Inflammatory macrophage (primary cell): ENCODE measurements at places on chromosomes 12 and 14.

- no peak for DNase-seq
Measured at GRCh38 chr12:55227643-55228042, 6.8 kb downstream of the OR10A7 start.

- DNase-seq = peak; percentile 81
Measured at GRCh38 chr12:8629486-8630033, 16.9 kb upstream of the AICDA start.

DNA sequence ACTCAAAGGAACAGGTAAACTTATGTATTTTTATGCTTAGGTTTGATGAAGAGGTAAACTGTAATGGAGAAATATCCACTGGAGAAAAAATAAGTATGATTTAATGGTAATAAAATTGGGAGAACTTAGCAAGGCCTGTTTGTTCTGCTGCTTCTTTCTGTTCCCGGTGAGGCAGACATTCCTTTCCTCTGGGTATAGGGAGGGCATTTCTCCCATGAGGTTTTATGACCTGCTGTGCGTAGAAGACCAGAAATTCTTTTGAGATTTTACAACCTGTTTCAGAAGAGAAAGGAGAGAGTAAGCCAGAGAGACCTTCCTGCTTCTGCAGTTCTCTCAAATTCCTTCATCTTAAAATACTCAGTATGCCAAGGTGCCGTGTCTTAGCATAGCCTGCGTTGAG lies 139.4 kb upstream of the RMST start:
- no peak for DNase-seq

GRCh38 chr12:28023156-28023887 lies 50.8 kb upstream of the PTHLH start:
- DNase-seq = no peak

- DNase-seq = no peak
Measured at GRCh38 chr14:34489324-34489723, 27.3 kb upstream of the SPTSSA start.

DNA sequence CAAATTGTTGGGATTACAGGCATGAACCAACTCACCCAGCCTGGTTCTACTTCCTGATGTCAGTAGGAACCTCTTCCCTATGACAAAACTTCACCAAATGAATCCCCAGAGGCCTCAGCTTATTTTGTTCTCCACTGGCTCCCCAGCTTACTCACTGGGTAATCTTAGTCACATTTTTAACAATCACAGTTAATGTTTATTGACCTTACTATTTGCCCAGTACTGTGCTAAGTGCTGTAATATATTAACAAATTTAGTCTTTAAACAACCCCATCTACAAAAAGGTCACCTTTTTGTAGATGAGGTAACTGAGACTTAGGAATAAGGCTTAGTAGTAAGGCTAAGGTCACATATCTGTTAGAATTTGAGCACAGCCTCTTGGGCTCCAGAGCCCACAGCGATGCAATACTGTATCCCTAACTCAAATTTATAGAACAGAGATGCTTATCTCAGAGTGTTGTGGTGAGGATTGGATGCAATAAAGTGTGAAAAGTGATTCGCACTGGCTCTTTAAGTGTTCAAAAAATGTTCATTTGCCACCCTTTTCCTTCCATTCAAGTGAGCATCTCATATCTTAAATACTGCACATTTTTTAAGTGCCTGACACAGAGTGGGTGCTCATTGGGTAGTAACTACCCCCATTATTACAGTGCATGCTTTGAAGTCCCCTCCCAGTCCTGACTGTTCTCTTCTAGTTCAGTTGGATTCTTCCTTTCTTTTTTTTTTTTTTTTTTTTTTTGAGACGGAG lies 146.4 kb upstream of the ARHGAP5 start:
- DNase-seq = no peak

- DNase-seq = no peak
Measured at GRCh38 chr12:92063641-92064040, 82.0 kb downstream of the BTG1 start.

- DNase-seq = no peak
Measured at GRCh38 chr12:101828463-101829196, 2.1 kb downstream of the GNPTAB start.

- DNase-seq = no peak
Measured at GRCh38 chr12:29425722-29426121, 44.8 kb upstream of the ERGIC2 start.

DNA sequence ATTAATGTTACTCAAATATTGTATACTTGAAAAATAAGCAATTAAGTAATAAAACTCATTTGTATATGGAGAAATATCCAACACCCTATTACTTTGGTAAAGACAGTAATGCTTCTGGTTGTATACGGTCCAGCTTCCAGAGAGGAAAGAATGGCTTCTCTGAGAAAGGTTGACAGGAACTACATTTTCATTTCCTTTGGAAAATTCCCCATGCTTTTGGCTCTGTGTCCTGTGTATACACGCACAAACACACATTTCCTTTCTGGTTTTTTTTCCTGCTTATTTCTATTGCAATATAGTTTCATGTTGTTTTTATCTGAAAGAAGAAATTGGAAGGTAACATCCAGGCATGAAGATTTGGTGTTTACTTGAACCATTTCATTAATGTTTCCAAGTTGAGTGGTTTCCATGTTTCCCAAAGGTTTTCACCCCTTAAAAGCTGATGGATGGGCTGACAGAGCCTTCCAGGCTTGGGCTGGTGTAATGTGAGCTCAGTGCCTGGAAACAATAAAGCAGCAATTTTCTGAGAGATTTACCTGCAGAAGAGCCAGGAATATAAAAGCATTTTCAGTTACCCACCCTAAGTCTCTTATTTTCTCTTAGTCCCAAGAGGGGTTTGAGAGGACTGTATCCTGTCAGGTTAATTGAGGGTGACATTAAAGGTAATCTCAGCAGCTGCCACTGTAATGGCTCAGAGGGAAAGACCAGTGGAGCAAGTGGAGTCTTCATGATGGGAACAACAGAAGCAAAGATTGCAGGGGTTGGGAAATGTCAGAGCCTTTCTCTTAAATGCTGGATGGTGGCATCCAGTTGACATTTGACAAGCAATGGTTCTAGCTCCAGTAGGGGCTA lies 33.4 kb upstream of the TMTC1 start:
- DNase-seq = no peak

- no peak for DNase-seq
Measured at GRCh38 chr14:54000341-54000811, 43.8 kb upstream of the BMP4 start.

DNA sequence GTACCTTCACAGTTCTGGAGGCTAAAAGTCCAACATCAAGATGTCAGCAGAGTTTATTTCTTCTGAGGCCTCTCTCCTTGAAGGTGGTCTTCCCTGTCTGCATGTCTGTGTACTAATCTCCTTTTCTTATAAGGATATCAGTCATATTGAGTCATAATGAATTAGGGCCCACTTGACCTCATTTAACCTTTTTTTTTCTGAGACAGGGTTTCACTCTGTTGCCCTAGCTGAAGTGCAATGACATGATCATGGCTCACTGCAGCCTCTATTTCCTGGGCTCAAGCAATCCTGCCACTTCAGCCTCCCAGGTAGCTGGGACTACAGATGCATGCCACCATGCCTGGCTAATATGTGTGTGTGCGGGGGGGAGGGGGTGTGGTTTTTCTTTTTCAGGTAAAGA lies 41.7 kb downstream of the PPM1H start:
- DNase-seq = no peak

GRCh38 chr14:93430315-93431035 lies at the start of gene UNC79:
Gene UNC79 (plus strand): TSS chr14:93430939. CDS start chr14:93431030, 91 bp downstream.
- no peak for DNase-seq

DNA sequence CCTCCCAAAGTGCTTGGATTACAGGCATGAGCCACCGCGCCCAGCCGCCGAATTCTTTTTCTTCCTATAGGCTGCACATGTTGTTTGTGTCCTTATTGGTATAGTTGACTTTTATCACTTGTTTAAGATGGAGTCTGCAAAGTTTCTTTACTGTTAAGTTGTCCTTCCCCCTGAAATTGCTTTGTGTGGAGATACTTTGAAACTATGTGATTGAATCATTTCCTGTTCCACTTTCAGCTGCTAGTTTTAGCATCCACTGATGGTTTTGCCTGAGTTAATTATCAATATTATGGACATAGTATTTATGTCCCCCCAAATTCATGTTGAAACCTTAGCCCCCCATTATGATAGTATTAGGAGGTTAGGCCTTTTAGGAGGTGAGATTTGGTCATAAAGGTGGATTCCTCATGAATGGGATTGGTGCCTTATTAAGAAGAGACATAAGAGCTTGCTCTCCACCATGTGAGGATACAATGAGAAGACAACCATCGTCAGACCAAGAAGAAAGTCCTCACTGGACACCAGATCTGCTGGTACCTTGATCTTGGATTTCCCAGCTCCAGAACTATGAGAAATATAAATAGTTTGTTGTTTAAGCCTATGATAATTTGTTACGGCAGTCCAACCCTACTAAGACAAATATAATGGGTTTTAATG lies 34.9 kb downstream of the PPHLN1 start:
- no peak for DNase-seq

GRCh38 chr12:48193623-48194022 lies 9.5 kb downstream of the OR10AD1 start:
- DNase-seq = no peak

DNA sequence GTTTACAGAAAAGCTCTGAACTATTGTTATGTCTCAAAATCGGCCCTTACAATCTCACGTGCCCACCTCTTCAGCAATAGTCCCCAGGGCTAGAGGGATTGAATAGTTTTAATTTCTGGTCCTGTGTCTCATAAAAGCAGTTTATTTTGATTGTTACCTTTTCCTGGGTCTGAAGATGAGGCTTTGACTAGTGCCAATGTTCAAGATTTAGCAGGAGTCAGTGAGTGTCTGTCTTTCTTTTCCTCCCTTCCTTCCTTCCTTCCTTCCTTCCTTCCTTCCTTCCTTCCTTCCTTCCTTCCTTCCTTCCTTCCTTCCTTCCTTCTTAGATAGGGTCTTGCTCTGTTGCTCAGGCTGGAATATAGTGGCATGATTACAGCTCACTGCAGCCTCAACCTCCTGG lies 24.7 kb upstream of the SOCS2 start:
- no peak for DNase-seq

GRCh38 chr14:64549791-64550620 lies at the start of gene PPP1R36:
Gene PPP1R36 (plus strand): TSS chr14:64549961. CDS start chr14:64549998, 37 bp downstream.
- DNase-seq = peak; percentile 30

DNA sequence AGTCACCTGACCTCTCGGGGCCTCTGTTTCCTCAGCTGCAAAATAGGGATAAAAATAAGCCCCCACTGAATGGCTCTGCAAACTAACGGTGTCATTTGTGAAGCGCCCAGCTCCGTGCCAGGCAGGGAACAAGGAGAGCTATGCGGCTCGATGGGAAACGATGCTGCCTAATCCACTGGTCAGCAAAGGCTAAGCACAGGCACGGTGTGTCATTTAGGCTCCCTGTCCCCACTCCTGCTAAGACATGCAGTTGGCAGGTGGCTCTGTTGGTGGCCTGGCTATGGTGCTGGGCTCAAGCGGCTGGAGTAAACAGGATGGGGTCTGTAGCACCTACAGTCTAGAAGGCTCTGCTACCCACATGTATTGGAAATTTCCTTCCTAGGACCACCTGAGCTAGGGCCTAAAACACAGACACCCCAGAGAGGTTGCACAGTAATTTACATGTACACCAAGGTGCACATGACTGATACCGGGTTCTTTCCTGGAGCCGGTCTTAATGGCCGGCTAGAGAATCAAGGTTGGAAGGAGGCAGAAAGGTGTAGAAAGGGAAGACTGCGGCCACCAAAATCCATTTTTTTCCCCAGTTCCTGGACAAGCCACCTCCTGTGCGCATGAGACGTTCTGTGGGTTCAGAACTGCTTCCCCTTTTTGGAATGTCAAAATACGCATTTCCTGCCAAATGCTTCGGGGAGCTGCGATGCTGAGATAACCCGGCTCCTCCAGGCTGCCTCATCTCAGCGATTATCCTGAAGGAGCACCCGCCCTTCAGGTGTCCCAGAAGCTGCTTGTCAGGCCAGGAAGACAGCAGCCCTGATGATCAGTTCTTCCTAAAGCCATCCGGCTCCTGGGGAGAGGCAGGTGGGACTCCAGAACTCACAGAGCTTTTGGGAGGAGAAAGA lies 1.0 kb downstream of the CACNA2D4 start:
- DNase-seq = peak; percentile 82

GRCh38 chr12:48996794-48997718 lies 2.1 kb downstream of the DDN start:
- peak; percentile 76 for DNase-seq

GRCh38 chr12:111781085-111781658 lies 14.4 kb downstream of the ALDH2 start:
- no peak for DNase-seq
